ENCODE measurements at places on chromosomes 1 and 21.

DNA sequence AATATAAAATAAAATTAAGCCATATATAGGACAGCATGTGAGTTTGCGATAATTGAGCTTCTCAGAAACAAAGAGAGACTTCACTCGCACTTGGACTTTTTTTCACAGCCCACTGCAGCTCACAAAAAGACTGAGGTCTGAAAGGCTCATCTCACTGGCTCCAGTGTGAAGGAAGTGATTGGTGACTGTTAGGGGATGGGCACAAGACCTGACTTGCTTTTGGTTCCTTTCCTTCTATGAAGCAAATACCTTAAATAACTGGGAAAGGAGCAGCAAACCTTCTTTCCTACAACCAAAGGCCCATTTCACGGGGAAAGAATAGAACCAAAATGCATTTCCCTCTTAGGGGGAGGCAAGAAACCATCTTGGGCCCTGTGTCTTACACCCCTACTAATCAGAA, 13.1 kb upstream of the TTLL7 start:
- no peak for DNase-seq

- DNase-seq = no peak
Measured at GRCh38 chr1:234731569-234732085, 121.6 kb upstream of the IRF2BP2 start.

GRCh38 chr1:154186177-154186576, 5.7 kb downstream of the TPM3 start:
- no peak for DNase-seq

GRCh38 chr1:31763671-31764311, 349 bp downstream of the ADGRB2 start:
- no peak for DNase-seq

DNA sequence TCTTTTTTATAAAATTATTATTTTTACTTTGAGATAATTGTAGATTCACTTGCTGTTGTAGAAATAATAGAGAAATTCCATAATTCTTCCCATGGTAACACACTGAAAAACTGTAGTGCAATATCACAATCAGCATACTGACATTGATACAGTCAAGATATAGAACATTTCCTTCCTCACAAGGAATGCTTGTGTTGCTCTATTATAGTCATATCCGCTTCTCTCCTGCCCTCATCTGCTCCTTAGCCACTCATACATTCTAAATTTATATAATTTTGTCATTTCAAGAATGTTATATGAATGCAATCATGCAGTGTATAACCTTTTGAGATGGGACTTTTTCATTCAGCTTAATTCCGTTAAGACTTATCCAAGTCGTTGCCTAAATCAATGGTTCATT, 320.2 kb downstream of the BARHL2 start:
- no peak for DNase-seq

DNA sequence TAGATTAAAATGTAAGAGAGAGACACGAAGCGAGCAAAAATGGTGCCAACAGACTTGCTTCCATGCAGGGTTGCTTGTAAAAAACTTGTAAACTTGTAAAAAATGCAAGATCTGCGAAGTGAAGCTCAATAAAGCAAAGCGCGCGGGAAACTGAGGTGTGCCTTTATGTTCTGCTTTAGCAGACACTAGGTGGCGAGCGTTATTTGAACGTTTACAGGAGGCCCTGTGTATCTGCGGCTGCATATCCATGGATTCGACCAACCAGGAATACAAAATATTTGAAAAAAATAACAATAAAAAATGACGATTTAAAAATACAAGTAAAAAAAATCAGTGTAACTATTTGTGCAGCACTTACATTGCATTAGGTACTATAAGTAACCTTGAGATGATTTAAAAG, 1.5 kb downstream of the UBE2G2 start:
- no peak for DNase-seq

DNA sequence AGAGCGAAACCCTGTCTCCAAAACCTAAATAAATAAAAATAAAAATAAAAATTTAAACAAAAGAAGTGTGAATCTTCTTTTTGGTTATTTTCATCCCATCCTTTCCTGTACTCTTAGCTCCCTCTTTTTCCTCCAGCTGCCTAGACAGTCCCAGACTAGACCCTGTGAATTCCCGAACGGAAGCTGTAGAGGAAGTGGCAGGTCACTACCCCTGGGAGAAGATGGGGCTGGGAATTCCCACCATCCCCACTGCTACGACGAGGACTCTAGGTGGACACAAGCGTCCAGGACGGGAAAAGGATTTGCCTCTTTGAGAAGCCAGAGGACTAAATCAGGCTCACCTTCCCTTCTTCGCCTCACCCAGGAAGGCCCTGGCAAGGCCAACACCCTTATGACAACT, 12.6 kb downstream of the RHBDL2 start:
- no peak for DNase-seq

- no peak for DNase-seq
Measured at GRCh38 chr1:46043458-46044017, 88.9 kb downstream of the PIK3R3 start.

DNA sequence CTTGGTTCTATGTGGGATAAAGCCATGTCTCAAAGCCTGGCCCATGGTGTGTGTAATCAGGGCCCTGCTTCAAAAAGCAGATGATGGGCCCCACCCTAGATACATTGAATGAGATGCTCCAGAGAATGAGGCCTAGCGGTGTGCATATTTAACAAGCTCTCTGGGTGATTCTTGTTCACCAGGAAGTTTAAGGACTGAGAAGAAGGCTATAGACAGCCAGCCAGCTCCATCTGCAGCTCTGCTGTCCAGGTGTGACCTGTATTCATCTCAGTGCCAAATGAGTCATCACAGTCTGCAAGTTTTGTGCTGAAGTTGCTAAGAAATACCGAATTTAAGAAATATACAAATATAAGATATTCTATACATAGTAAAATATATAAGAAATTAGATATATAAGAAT, 182.0 kb upstream of the RUNX1 start:
- no peak for DNase-seq

DNA sequence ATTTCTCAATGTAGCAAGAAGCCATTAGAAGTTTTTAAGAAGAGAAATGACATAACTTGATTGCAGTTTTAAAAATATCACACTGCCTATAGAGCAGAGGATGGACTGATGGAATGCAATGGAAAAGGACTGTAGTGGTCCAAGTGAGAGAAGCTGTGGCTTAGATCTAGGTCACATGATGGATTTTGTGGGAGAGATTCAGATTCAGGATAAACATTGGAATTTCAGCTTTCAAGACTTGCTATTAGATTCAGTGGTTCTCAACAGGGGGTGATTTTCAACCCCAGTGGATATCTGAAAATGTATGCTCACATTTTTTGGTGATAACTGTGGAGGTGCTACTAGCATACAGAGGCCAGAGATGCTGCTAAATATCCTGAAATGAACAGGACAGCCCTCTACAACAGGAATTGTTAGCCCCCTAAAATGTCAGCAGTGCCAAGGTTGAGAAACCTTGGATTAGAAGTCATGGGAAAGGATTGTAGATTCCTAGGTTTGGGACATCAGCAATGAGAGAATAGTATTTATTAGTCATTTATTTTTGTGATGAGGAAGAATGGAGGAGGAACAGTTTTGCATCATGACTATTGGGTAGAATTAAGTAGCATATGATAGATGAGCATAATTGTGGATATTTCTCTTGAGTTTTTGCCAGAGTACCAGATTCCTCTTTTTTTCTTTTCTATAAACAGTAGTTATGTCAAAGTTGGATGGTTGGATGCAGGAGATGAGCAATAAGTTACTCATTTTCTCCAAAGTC, 30.1 kb upstream of the KCNK2 start:
- DNase-seq = peak; percentile 55

DNA sequence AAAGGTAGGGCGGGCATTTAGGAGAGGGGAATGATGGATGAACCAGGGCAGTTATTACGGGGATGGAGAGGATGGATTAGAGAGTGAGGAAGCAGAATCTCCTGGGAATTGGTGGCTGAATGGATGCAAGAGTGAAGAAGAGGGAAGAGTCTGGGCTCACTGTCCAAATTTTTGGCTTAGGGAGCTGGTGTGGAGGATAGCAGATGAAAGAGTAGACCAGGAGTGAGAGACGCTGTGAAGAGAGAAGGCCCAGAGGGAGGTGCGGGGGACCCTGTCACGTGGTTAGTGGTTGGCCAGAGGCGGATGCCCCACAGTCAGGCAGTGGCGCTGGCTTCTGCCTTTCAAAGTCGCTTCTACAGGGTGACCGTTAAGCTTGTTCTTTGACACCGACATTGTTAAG, 78.4 kb downstream of the PEX14 start:
- DNase-seq = no peak

DNA sequence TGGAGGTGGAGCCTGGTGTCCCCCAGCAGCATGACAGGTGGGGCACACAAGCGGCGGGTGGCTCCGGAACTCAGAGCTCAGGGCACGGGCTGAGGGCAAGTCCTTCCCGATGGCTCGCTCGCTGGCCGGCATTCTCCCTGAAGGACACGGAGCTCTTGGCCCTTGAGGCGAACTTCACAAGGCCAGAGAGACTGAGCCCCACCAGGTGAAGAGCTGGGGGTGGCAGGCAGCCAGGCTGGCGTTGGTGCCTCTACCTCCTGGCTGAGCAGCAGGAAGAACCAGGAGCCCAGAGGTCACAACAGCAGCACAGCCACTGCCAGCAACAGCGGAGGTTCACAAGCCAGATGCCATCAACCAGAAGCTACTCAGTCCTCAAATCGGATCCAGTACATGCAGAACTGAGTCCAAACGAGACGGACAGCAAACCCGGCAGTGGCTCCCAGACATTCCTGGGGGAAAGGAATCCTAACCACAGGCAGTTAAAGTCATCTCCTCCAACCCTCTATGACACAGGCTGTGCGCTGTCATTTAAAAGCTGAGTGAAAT, 54.1 kb downstream of the NPHP4 start:
- peak; percentile 42 for DNase-seq

DNA sequence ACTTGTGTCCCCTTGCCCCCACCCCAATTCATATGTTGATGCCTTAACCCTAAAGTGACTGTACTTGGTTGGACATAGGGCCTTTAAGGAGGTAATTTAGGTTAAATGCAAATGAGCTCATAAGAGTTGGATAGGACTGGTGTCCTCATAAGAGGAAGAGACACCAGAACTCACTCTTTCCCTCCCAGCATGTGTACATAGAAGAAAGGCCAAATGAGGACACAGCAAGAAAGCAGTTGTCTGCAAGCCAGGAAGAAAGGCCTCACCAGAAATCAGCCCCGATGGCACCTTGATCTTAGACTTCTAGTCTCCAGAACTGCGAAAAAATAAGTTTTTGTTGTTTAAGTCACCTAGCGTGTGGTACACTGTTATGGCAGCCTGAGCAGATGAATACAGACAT, 45.5 kb downstream of the RAB3GAP2 start:
- DNase-seq = no peak

- no peak for DNase-seq
Measured at GRCh38 chr1:40732756-40733301, 41.3 kb downstream of the NFYC start.

- DNase-seq = no peak
Measured at GRCh38 chr1:99252630-99253029, 11.7 kb upstream of the PLPPR4 start.

DNA sequence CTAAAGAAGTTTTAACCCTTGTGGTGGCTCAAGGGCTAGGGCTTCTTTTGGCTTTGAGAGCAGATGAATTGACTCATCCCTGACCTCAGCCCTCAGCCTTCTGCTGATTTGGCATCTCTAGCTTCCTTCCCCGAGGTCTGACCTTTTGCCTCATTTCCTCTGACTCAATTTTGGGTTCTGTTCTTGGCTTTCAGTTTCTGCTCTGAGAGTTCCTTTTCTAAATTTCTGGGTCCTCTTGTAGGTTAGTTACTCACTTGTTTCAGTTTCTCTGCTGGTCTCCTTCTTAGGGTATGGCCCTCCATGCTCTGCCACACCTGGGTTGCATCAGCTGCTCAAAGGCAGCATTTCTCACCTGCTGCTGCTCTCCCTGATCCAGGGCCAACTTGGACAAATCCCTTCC, 19.4 kb downstream of the PDE4B start:
- no peak for DNase-seq

- no peak for DNase-seq
Measured at GRCh38 chr1:40742363-40743061, 41.1 kb upstream of the KCNQ4 start.

DNA sequence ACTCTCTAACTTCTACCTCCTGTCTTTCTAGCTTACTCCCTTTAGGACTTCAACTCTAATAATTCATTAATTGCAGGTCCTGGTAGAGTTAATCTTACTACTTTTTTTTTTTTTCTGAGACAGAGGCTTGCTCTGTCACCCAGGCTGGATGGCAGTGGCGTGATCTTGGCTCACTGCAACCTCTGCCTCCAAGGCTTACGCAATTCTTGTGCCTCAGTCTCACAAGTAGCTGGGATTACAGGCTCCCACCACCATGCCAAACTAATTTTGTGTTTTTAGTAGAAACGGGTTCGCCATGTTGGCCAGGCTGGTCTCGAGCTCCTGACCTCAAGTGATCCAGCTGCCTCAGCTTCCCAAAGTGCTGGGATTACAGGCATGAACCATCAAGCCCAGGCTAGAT, 15.7 kb downstream of the BTBD8 start:
- DNase-seq = no peak

- no peak for DNase-seq
Measured at GRCh38 chr1:11647333-11647732, 6.9 kb downstream of the FBXO2 start.

DNA sequence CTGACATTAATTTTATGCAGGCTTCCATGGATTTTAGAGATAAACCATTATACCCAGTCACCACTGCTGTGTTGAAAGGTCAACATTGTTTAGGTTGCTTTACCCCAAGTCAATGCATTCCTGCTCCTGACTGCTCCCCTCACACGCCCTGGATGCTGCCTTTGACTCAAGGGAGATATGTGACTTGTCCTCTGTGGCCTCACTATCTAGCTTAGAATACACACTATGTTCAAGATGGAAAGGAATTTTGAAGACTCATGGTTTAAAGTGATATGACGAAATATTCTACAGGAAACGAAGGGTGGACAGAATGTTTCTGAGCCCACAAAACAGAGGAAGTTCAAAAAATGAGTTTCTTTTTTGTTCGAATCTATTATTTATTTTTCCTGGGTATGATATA, 170.4 kb upstream of the NR5A2 start:
- peak; percentile 5 for DNase-seq

DNA sequence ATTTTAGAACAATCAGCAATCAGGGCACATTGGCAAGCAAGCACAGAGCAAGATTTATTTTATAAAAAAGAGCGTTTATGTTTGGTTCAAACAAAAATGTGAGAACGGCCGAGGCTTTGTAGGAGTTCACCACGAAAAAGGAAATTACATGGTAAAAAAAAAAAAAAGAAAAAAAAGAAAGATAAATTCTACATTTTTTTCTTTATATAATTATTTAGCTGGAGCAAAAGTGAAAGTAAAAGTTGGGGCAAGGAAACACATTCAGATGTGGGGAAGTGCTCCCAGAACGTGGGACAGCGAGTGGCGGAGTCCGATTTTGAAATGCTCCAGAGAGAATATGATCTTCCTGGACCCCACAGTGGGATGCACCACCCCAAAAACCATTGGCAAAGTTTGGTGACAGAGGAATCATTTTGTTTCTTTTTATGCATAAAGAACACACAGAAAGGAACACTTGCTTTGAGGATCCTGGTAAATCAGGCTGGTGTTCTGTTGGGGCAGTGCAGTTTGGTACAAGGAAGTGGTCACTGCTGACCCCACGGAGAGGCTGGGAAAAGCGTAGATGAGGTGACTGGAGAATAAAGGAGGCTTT, 16.3 kb upstream of the ATP5PO start:
- no peak for DNase-seq

- DNase-seq = no peak
Measured at GRCh38 chr1:232841823-232842565, 36.8 kb downstream of the MAP10 start.

- no peak for DNase-seq
Measured at GRCh38 chr1:25688390-25689119, 72.0 kb downstream of the MAN1C1 start.

GRCh38 chr1:62011006-62011405, 183.6 kb upstream of the L1TD1 start:
- DNase-seq = no peak

GRCh38 chr1:111923766-111924165, 65.7 kb downstream of the KCND3 start:
- no peak for DNase-seq

Data from AG04449 (cell line).